ENCODE measurements at places on chromosomes 7 and 10.

DNA sequence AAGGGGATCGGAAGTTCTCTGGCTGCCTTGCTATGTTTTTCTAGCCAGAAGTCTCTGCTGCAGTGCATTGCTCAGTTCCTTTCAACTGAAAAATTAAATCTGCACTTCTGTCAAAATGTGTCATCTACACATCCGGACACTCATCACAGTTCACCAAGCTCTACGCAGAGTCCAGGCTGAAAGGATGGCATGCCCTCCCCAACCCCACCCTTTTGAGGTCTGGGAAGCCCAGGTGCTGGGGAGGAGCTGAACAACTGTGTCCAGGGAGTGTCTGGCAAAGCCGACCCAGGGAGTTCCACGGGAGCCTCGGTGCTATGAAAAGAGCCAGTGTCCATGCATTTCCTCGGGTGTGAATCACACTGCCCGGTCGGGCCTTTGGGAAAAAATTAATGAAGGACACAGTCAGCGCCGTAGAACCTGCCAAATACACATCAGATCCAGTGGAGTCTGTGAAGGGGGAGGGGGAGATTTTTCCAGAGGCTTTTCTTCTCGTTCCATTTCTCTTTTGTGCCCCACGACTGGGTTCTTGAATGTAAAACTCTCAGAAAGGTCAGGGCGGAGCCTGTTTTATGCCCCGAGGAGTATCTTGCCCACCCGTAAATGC lies 757 bp upstream of the PALS2 start:
- DNase-seq = peak; percentile 25

DNA sequence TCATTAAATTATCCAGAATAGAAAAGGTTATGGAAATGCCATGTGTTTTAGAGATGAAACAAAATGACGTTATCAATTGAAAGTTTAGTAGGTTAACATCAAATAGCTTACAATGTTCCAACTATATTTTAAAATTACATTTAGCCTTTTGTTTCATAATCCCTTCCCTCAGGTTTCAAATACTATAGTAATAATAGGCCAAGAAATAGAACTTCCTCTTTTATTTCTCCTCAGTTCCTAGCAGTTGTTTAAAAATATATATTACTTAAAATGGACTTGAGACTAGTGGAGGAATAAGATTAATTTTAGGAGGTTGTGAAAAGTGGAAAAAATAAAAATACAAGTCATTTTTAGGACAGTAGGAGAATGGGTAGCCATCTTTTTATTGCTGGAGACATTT lies 16.4 kb upstream of the PDSS1 start:
- no peak for DNase-seq

DNA sequence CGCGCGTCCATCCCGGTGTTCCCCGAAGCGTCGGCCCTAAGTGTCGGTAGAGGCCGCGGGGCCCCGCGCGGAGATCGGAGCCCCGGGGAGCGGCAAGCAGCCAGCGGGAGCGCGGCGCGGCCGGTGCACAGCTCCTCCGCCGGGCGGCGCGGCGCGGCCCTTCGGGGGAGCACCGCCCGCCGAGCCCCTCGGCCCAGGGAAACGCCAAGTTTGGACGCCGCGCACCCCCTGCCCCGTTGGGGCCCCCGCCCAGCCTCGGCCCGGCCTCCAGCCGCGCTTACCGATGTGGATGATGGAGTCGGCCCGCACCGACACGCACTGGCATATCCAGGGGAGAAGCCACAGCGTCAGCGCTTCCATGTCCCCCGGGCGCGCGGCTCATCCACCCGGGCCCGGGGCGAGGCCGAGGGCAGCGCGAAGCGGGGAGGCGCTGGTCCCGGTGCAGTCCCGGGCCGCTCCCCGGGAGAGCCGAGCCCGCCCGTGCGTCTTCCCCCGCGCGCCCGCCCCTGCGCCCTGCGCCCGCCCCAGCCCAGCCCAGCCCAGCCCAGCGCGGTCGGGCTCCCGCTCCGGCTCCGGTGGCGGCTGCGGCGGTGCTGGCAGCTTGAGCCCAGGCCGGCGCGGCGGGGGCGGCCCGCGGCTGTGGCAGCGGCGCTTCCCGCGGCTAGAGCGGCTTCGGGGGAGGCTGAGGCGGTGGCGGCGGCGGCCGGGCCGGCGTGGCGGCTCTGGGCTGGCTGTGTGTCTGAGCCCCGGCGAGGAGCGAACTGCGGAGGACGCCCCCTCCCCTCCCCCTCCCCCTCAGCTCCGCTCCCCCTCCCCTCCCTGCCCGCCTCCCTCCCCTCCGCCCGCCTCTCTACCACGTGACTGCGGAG lies at the start of gene GRID1:
TSS of gene GRID1 (minus strand) at position 763 of the 869 bp plus-strand sequence.
- DNase-seq = no peak

- DNase-seq = no peak
Observed at GRCh38 chr10:24723386-24723787, 300 bp downstream of the ARHGAP21 start.

DNA sequence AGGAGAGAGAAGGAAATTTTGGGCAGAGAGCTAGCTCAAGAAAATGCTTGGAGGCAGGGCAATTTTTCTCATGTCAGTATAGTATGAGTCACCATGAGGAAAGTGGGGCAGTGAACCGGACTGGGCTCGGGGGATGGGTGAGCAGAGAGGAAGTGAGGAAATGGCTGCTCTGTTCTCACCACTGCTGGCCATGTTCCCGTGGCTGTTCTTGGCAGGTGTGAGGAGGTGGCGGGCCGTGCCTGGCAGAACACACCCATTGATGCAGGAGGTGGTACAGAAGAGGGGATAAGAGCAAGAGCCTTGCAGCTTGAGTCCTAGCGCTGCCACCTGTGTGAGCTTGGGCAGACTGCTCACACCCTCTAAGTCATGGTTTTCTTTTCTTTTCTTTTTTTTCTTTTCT lies 304.4 kb upstream of the LYZL1 start:
- DNase-seq = no peak

Measured in CD4-positive, alpha-beta memory T cell (primary cell).